Vein endothelial cell (primary cell): ENCODE measurements at places on chromosomes 2 and 18. TPM values are rescaled to one million over a fixed set of nuclear protein-coding genes. Genes with fewer than 3 reads are reported as not detected.

The GRB14 gene
- total RNA-seq: 5.1 and 5.9 TPM in 2 replicates

The TNFRSF11A gene
- 9.1 and 11.9 TPM in 2 replicates for total RNA-seq

The SCN2A gene
- total RNA-seq: under 0.01 TPM in 1 of 2 replicates, not detected in the other

The NAT8 gene
- not detected in 2 replicates for total RNA-seq

The HYCC2 gene
- 15.4 and 20.1 TPM in 2 replicates for total RNA-seq

The ACTG2 gene
- total RNA-seq: 0.67 TPM in 1 of 2 replicates, not detected in the other

The AMER3 gene
- total RNA-seq: not detected in 2 replicates

The SAG gene
- total RNA-seq: not detected in 2 replicates

The ZNF24 gene
- total RNA-seq: 32.1 and 32.7 TPM in 2 replicates
